CD8-positive, alpha-beta memory T cell (primary cell): ENCODE measurements at places on chromosomes 7 and 10.

DNA sequence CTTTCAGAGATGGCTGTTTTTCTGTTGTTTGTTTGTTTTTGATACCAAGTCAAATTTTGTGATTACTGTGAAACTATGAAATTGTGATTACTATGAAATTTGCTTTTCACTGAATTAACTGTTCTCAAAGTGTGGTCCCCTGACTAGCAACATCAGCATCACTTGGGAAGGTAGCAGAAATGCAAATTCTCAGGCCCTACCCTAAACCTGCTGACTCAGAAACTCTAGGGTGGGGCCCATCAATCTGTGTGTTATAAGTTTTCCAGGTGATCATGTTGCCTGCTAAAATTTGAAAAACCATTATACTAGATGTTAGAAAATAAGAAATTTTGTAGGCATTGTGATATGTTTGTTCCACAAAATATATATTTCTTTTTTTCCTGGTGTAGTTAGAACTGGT, 1.2 kb downstream of the IFIT1B start:
- DNase-seq: no peak

- no peak for DNase-seq
These were observed 16.9 kb upstream of the TAX1BP1 start for GRCh38 chr7:27723085-27723484.

DNA sequence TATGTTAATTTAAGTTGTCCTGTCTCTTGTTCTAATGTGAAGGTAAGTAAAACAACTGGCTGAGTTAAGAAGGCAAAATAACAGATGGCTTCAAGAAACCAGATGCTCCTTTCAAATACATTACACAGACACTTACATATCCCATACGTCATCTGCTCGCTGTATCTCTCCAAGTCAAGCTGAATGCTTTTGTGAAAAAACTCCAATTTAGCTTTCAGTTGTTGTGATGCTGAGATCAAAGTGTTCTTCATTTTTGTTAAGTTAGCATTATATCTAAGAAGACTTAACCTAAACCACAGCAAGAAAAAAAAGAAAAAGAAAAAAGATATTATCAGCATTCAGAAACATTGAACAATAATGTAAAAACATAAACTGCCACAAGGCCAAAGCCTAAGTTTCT, 18.5 kb upstream of the ERLIN1 start:
- DNase-seq: no peak

DNA sequence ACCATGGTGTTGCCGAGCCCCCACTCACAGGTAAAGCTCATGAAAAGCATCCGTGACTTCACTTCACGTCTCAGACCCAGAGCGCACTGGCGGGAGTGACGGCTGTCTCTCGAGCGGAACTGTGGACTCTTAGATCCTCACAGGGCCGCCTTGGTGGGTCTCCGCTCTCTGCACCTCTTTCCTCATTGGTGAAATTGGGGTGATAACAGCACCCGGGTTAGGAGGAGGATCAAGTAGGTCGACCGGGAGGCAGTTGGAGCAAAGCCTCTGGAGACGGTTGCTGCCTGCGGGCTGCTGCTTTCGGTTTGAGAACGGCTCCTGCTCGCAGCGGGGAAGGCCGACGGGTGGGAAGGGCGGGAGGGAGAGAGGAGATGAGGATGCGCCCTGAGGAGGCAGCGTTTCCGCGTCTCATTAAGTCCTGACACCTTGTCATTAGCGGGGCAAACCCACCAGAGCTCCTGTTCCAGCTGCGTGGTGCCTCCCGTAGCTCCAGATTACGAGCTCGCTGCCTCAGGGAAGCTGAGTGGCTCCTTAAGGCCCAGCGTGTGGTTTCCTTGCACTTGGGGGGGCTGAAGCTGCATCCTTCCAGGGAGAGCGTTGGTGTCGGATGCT, 51.9 kb upstream of the CFAP46 start:
- no peak for DNase-seq

DNA sequence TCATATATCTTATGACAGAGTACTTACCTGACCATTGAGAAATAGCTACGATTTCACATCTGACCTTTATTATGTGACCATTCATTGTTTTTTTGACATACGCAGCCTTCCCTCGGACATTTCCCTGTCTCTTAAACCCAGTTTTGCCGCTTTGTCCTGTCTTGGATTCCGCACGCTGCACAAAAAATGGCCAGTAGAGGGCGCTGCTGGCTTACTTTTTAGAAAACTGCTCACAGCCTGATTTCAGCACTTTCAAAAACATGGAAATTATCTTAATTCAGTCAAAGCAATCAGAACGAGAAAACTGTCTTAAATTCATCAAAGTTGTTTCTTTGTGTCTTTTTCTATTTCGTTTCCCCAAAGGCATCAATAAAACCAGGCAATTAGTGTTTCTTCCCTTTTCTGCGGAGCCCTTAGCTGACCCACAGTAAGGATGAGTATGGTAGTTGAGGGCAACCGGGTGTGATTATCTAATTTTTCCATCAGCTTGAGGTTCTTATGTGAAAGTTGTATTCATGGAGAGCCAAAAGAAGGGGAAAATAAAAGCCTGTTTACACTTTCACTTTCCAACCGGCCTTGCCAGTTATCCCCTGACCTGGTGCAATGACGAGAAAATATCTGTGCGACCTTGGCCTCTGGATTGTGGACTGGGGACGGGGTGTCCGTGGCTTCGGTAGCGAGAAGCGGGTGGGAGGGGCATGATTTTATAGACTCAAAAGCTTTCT, 144.4 kb downstream of the DYNC1I1 start:
- peak; percentile 63 for DNase-seq

- DNase-seq: no peak
These were observed 171.4 kb upstream of the HABP2 start for GRCh38 chr10:113381416-113381815.

- DNase-seq: no peak
These were observed 105.3 kb downstream of the PLXDC2 start for GRCh38 chr10:19921300-19922140.

DNA sequence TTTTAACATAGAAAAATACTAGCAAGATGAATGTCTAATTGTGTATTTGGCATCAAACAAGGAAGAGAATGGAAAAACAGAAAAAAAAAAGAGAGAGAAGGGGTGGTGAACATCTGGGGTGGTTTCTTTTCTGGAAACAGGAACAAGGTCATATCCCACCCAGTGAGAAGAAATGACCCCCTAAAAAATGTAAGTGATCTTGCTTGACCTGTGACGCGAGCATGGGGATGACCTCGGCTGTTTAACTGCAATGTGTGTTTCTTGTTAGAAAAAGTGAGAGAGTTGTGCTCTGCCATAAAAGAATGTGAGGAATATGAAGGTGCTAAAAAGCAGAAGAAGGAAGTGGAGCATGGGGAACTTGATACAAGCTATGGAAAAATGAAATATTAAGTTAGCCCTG, 258.5 kb downstream of the AGMO start:
- no peak for DNase-seq

GRCh38 chr10:103717341-103718246, 137.8 kb downstream of the SH3PXD2A start:
- DNase-seq: no peak

DNA sequence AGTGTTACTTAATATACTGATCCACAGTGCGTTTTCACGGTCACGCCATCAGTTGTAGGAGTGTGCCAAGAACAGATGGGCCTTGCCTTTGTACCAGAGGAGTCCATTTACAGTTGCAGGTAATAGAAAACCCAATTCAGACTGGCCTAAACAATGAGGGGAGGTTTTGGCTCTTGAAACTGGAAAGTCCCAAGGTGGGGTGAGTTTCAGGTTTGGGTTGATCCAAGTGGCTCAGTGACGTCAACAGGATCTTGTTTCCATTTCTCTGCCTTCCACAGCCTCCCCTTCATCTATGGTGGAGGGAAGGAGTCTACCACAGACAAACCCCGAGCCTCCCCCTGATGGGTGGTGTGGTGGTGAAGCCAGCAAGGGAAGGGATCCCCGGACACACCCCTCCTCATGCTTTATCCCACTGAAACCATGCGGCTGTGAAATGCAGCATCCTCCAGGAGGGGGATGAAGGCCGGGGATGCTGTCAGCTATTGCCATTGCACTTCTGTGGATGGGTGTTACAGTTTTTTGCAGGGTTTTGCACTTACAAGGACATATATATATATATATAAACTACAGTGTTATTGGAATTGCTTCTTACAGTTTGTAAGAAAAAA, 14.8 kb upstream of the SH2D4B start:
- DNase-seq: no peak

DNA sequence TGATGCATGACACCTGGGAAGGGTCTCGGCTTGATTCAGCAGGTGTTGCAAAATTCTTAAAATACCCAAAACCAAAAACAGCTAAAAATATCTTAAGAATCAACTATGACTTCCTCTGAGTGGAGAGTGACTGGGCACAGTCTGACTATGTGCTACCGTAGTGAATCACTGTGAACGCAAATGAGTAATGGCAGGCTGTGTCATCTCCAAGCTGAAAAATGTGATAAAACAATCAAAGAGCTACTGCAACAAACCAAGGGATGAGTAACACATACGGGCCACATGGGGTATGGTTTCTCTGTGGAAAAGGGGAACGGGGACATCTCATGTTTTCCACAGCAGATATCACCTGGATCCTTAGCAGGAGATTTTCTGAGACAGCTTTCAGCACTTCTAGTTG, 127.5 kb downstream of the ABCA13 start:
- no peak for DNase-seq

DNA sequence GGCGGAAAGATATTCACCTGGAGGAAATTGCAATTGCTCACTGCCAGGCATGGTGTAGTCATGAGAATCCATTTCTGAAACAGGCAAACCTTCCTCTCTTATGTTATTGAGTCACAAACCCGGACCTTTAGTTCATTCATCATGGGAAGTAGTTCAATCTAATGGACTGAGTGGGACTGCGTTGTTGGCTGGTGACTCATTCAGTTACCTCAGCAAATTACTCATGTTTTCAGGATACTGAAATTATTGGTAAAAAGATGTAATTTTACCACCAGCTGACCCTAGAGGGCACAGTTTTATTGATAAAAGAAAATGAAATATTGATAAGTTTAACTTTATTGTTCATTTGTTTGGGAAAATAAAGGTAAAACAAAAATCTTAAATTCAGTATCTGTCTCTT, 1194.4 kb upstream of the SORCS1 start:
- DNase-seq: no peak

- no peak for DNase-seq
These were observed 22.1 kb upstream of the LMOD2 start for GRCh38 chr7:123633553-123633952.

DNA sequence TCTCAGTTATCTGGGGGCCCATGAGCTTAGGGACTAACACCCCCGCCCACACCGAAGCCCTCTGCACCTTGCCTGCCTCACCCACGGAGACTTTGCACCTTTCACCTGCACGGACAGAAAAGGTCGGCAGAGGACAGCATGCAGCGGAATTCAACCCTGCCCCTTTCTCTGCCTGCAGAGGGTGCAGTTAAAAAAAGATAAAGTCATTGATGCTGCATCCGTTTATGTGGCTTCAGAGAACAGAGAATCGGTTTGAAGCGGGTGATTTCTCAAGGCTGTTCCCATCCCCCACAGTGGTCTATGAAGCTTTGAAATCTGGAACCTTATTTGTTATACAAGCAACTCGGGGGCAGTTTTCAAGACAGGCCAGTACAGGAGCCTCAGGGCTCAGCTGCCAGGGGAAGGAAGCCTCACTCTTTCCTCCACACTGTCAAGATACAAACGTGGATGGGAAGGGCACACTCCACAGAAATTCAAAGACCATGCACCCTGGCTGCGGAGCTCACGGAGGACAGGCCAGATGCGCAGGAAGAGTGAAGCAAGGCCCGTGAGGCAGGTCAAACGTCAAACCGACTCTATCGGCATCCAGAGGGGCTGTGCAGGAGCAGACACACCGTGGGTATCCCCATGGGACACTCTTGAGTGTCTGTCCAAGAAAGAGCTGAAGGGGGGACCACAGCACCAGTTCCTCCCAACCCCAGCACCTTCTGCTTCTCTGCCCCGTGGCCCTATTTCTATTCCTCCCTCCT, 66.3 kb downstream of the INSIG1 start:
- DNase-seq: peak; percentile 12

DNA sequence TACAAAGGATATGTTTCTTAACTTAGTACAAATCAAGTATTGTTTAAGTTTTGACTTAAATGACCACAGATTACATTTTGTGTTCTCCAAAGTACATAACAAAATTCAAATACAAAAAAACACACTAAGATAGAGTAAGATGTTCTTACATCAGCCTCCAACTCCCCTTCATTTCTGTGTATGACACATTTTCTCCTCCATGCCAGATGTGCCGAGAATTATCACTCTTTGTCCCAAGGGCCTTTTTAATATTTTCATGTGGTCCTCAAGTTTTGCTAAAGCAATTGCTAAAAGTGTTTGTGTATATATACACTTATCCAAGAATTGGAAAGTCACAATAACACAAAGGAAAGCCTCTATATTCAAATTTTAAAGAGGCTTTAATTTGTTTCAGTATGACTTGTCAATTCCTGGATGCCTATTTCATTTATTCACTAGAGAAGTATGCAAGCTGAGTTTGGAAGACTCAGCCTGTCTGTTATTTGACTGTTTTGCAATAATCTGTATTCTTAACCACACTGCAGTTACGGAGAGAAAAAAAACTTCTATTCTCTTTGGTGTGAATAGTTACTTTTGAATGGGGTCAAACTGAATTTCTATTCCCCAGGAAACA, 586.4 kb upstream of the SEMA3D start:
- DNase-seq: no peak

DNA sequence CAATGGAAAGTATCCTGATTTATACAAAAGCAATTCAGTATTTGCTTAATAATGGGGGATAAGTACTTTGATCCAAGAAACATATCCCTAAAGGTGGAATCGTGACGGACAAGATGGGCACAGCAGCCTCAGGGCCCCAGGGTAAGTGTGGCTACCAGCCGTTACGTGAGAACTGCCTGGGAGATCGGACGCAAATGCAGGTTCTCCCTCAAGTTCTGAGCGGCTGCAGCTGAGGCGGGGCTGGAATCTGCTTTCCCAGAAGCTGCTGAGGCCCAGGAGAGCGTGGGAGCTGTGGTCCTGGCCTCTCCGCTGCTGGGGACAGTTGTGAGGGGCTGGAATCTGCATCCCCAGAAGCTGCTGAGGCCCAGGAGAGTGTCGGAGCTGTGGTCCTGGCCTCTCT, 13.5 kb downstream of the FOXL3 start:
- DNase-seq: no peak

- DNase-seq: no peak
These were observed 136.3 kb downstream of the ADCY1 start for GRCh38 chr7:45710271-45711160.

DNA sequence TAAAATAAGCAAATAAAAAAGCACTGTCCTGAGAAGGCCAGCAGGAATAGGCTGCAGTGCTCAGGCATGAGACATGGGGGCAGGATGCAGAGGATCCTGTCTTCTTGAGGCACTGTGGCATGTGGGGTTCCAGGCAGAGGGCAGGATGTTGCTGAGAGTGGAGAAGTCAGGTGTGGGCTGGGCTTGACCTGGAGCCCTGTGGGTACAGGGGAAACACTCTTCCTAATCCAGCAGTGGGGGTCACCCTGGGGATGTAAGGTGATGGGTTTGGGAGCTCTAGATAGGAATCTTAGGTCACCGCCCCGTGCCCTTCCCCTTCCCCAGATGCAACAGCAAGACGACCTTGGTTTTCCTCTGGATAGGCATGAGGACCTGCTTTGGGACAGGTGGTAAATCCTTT, 13.6 kb downstream of the SUMF2 start:
- DNase-seq: no peak

- DNase-seq: no peak
These were observed 155.1 kb downstream of the LSM5 start for GRCh38 chr7:32335107-32335506.

GRCh38 chr7:151241755-151242096, 6.8 kb downstream of the SMARCD3 start:
- DNase-seq: no peak
